GM12864 (cell line): ENCODE measurements at places on chromosomes 7 and 10.

DNA sequence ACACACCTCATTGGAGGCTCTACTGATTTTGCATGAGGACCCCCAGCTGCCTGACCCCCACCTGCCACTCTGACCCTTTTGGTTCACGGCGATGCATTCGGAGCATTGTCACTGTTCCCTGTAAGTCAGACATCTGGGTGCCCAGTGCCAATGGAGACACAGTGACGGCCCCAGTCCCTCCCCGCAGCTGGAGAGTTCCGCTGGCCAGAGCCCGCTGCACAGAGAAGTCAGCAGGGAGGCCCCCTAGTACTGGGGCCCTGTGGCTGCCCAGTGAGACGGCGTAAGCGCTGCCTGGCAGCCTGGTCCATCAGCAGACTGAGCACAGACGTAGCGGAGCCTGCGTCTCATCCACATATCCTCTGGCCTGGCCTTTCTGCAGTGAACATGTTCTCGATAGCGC lies 77.5 kb downstream of the NKX6-2 start:
- DNase-seq = no peak

DNA sequence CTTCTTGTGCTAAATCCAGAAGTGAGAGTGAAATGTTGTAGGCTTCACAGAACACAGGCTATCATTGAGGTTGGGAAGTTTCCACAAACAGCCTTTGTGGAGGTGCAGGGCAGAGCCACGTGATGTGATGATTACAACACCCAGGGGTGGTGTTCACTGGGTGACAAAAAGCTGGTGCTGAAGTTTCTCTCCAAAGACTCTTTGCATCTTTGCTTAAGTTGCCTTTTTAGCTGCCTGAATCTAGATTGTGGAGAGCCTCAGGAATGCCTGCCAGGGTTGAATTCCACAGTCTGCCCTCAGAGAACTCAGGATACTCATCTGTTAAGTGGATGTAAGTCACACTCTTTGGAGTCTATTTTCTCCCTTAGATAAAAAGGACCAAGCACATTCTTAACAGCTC lies 56.3 kb downstream of the PLXNA4 start:
- DNase-seq = no peak

DNA sequence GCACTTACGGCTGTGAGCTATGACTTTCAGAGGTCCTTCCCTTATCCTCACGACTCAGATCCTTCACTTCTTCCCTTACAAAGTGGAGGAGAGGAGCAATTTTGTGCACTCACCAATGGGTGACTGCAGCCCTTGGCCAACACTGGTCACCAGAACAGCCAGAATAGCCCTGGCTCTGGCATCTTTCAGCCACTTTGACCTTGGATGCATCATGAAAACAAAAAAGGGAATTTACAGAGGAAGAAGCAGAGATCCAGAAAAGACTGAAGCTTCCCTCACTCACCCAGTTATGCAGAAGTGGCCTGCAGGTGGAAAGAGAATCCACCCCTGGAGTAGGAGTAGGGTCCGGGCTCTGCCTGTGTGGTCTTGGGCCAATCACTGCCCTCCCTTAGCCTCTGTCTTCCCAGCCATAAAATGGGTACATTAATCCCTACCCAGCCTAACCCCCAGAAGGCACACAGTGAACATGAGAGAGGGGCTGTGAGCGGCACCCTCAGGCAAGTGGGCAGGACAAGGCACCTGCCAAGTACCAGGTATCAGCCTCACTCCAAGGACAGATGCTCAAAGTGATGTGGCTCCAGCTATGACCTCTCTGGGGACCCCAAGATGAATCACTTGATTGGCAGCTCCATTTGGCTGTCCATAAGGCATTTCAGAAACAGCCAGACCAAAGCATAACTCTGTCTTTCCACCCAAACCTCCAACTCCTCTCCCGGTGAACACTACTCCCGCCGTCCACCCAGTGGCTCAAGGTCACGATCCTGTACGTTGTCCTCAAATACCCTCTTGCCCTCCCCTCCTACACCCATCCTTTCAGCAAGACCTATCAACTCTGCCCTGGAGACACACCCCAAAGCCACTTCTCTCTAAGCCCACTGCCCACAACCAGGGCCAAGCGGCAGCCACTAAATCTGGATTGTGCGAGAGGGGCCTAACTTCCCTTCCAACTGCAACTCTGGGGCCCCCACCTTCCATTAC lies 129.8 kb upstream of the ZMIZ1 start:
- no peak for DNase-seq

GRCh38 chr7:13017333-13017857 lies 330.0 kb downstream of the ARL4A start:
- no peak for DNase-seq

- no peak for DNase-seq
Observed at GRCh38 chr7:49127359-49127913, 203.1 kb downstream of the CDC14C start.

- DNase-seq = no peak
Observed at GRCh38 chr10:52185256-52185655, 128.8 kb upstream of the DKK1 start.

DNA sequence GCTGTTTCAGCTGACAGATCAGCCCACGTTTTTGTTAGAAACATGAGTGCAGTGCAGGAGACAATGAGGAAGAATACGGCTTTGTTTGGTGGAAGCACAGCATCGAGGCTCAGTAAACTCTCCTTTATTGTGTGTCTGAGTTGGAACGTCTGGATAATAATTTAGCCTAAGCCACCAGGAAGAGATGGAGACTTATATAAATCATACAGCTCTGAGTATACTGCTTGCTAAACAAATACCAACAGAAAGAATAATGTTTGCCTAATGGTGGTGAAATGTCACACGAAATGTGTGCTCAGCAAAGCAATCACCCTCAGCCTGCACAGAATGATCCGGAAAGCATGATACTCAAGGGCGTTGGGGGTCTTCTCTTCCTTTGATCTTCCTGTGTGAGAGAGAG lies 664.1 kb upstream of the ADARB2 start:
- no peak for DNase-seq

GRCh38 chr7:92135052-92135889 lies 994 bp upstream of the CYP51A1 start:
- no peak for DNase-seq

- DNase-seq = no peak
Observed at GRCh38 chr7:151459726-151460473, 20.0 kb upstream of the CRYGN start.

- DNase-seq = no peak
Observed at GRCh38 chr10:97849103-97849686, 448 bp upstream of the GOLGA7B start.

- no peak for DNase-seq
Observed at GRCh38 chr7:111588065-111588433, 25.8 kb upstream of the IMMP2L start.

GRCh38 chr7:55540226-55540858 lies 32.0 kb downstream of the VOPP1 start:
- no peak for DNase-seq

- peak; percentile 7 for DNase-seq
Observed at GRCh38 chr10:36888925-36889573, 236.3 kb upstream of the ANKRD30A start.

DNA sequence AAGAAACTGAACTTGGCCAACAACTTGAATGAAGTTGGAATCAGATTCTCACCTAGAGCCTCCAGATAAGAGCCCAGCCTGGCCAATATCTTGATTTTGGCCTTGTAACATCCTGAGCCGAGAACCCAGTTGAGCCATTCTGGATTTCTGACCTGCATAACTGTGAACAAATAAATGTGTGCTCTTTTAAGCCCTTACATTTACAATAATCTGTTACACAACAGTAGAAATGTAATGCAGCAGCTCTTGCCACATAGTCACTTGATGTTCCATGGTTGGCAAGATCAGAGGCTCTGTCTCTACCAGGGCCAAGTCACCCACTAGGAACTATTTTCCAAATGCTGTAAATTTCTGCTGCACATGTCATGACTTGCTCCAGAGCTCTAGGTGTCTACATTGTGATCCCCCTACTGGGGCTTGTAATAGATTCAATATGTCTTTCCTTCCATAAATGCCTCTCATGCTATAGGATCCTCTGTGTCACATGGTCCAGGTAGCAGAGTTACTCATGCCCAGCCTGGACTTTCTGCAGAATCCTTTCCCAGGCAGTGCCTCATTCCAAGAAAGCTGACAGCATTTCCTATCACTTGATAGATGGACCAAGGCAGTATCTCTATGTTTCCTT lies 11.4 kb upstream of the RBM20 start:
- DNase-seq = no peak

GRCh38 chr7:138396251-138397070 lies 63.6 kb upstream of the TRIM24 start:
- DNase-seq = no peak

DNA sequence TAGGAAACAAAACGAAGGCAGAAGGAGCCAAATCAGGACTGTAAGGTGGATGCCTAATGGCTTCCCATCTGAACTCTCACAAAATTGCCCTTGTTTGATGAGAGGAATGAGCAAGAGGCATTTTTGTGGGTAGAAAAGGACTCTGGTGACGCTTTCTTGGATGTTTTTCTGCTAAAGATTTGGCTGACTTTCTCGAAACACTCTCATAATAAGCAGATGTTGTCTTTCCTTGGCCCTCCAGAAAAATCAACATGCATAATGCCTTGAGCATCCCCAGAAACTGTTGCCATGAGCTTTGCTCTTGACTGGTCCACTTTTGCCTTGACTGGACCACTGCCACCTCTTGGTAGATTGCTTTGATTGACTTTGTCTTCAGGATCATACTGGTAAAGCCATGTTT lies 13.5 kb downstream of the PTPN12 start:
- no peak for DNase-seq

DNA sequence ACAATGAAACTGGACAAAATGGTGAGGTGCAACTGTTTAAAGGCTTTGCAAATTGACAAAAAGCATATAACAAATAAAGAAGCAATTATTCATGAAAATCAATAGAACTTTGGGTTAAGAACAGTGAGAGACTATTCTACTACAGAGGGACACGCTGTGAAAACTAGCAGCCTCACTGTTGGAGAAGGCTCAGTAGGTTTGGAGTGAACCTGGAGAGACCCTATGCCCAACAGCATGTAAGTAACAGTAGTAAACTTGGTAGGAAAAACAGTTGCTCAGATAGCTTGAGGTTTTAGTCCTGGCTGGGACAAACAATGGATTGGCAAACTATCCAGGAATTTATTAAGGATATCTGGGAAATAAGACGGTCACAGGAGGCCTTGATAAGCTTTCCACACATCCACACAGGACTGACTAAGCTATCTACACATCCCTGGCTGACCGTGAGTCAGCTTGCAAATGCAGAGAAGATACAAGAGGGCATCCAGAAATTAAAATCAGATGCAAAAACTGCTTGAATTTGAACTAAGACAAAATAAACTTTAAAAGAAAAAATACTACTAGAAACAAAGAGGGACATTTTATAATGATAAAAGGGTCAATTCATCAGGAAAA lies 15.9 kb downstream of the FAM149B1 start:
- DNase-seq = no peak

- no peak for DNase-seq
Observed at GRCh38 chr10:76086761-76087639, 655.6 kb downstream of the LRMDA start.

GRCh38 chr10:71604324-71605018 lies 115.1 kb downstream of the C10orf105 start:
- DNase-seq = no peak

DNA sequence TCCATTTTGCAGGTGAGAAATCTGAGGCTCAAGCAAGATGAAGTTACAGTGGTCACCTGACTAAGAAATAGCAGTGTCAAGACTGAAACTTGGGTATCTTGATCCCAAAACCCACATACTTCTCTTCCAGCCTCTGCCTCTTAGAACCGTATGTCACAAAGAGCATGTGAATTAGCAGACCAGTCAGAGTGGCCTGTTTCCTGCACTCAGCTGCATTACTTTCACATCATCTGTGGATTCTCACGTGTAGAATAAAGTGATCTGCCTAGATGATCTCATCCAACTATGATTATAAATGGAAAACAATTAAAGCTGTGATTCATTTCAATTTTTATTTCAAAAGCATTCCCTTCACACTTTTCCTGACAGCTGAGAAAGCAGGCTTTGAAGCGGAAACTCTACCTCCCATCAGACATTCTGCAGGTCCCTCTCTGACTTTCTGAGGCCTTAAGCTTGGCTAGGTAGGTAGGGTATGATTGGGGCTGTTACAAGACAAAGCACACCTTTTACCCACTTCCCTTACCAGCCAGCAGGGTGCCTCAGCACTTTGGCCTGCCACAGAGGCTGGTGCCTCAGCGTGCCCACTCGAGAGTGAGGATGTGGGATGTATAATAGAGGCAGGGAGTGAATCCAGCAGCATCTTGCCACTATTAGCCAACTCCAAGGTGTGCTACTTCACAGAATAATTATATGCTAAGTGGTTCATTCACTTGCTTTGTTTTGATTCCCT lies 70.2 kb upstream of the PDE1C start:
- DNase-seq = no peak

GRCh38 chr10:52464368-52465124 lies 150.5 kb downstream of the DKK1 start:
- DNase-seq = no peak

GRCh38 chr10:86600296-86600695 lies 54.1 kb upstream of the OPN4 start:
- DNase-seq = no peak

DNA sequence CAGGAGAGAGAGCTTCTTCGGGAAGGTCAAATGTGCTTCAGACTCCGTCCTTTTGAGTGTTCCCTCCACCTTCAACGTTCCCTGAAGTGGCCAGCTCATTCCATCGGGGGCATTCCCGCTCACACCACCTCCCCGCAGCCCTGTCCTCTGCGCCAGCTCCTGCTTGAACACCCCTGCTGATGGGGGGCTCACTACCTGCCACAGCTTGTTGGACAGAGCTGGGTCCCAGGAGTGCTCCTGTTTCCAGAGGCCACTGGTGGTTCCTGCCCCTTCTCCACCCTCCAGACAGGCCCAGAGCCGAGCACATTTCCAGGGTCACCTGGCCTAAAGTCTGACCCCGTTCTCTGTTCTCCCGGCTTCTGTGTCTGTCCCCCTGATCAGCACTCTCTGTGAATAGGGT lies 67.4 kb downstream of the ELFN1 start:
- DNase-seq = no peak

DNA sequence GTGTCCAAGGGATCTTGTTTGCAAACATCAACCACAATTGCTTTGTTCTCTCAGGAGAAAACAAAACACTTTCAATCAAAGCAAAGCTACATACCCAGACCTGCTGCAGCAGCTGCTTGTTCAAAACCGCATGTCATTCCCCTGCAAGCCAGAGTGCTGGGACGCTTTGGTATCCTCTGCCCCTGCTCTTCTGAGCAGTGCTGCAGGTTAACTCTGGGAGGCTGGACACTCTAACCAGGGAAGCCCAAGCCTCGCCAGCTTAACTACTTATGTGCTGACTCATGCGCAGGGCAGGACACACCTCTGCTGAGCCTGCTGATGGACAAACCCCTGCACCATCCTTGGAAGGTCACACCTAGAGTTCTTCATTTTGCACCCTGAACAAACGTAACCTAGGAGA lies 28.2 kb upstream of the ASAH2 start:
- no peak for DNase-seq
